WERI-Rb-1 (cell line): ENCODE measurements at places on chromosomes 3 and 15.

- no peak for DNase-seq
Observed at GRCh38 chr15:29888646-29889045, 66.4 kb upstream of the TJP1 start.

DNA sequence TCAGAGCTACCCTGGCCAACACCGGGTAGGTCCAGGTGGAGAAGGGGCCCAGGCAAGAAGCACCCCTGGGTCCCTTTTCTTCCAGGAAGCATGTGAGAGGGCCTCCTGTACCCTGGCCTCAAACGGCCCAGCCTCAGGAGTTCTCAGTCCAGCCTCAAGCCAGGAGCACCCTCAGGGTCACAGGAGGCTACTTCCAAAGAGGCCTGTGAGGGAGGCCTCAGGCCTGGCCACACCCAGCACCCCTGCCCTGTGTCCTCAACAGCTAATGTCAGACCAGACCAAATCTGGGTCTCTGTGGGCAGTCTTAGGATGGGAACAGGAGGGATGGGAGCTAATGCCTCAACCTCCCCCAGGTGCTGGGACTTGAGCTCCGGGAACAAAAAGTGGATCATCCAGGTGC lies 23.5 kb downstream of the PTH1R start:
- DNase-seq = no peak

DNA sequence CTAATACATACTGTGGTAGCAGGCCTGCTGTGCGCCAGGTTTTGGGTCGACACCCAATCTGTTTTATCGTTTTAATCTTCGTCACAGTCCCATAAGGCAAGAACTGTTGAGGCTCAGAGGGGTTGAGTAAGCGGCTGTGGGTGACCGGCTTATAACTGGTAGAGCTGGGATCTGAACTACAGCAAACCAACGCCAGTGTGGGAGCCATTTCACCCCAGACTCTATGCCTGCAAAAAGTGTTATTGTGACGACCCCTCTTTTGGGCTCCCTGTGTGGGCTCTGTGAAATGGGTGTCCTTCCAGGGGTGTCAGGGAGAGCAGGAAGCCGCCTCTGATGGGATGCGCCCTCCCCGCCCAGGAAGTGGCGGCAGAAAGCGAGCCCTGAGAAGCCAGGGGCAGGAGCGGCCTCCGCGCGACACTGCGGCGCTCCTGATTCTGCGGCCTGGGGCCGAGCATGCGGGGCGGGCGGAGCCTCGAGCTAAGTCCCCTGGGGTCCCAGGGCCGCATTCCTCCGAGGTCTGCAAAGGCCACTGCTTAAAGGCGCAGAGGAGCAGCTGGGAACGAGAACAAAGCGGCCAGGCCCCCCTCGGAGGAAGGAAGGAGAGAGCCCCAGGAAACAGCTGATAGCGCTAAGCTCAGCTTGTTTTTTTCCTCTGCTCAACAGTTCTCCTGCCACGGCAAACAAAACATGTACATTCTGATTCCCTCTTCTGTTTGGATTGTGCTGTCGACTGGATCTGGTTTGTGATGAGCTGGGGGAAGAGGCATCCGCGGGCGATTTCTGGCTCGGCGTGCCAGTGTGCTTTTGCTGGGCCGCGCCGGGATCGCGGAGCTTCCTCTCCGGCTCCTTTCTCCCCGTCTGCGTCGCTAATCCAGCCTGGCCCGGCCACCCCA lies 33.9 kb downstream of the GRK7 start:
- DNase-seq = peak; percentile 42

DNA sequence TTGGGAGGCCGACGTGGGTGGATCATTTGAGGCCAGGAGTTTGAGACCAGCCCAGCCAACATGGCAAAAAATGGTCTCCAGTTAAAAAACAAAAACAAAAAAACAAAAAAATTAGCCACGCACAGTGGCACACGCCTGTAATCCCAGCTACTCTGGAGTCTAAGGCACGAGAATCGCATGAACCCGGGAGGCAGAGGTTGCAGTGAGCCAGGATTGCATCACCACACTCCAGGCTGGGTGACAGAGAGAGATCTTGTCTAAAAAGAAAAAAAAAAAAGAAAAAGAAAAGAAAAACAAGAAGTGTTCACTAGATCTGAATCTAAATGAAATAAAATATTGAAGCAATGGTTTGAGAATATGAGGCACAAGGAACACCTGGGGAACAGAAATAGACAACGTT lies 36.7 kb downstream of the SLC9A9 start:
- no peak for DNase-seq

DNA sequence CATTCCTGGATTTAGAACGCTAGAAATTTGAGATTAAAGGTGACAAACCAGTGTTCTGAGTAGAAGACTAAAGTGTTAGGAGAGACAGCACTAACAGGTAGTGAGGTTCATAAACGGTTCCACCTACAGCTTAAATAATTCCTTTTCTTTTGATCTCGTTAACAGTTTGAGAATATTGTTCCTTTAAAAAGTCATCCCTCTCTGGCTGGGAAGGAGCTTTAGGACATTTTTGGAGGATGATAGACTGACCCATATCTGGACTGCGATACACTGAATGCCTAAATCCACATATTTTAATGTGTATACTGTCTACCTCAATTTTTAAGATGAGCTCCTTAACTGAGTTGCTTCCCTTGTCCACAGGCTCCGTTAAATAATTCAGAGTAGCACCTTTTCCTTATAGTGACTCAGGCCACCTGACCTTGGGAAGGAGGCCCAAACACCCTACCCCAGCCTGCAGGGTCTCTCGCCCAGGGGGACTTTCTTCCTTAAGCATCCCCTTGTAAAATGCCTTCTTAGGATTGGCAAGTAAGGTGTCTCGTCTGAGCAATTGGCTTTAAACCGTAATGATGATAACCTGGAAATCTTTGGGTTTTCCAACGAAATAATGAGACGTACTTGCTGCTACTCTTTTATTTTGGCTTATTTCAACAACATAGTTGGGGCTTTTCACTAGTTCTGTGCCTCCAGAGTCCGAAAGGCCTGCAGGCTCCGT lies 3.3 kb downstream of the TRIM71 start:
- DNase-seq = no peak

- DNase-seq = no peak
Observed at GRCh38 chr3:13579063-13579462, 30.1 kb downstream of the FBLN2 start.

- no peak for DNase-seq
Observed at GRCh38 chr15:34613301-34613700, 29.9 kb upstream of the GOLGA8B start.

- DNase-seq = no peak
Observed at GRCh38 chr15:83030021-83030420, 18.6 kb upstream of the C15orf40 start.

GRCh38 chr3:110576960-110577359 lies 494.7 kb upstream of the NECTIN3 start:
- no peak for DNase-seq

- no peak for DNase-seq
Observed at GRCh38 chr15:76181705-76182107, 121.9 kb downstream of the TMEM266 start.

DNA sequence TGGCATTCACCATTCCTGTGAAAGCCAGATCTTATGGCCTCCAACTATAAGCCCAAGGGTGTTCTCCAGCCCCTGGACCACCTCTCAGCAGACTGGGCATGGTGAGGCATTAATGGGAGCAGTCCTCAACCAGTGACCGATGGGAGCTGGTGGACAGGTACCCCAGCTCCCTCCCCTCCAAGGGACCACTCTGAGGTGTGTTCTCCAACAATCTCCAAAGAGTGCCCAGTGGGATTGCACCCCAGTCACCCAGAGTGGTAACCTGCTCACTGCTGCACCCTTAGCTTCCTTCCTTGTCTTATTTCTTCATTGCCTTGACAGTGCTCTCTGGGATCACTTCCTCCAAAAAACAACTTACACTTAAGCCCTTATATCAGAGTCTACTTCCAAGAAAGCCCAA lies 8.2 kb upstream of the ITGA11 start:
- no peak for DNase-seq

DNA sequence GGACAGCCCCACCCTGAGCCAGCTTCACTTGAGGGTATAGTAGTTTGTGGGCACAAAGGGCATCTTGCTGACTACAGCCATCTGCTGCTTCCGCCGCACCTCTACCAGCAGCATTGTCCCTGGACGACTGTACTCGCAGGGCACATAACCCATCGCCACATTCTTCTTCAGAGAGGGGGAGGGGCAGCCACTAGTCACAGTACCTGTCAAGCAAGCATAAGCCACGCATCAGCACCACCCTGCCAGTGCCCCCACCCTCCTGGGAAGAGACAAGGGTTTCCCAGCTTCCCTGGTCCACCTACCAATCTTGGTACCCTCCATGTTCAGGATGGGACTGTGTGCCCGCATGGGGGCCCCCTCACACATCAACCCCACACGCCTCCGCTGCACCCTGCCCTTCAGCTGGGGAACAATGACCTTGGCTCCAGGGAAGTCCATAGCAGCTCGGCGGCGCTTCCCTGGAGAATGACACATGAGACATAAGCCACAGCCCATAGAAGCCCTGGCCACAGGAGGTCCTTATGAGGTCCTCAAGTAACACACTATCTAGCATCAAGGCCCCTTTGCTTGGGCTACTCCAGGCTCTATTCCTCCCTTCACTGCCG lies 4.7 kb downstream of the AMT start:
- no peak for DNase-seq

- no peak for DNase-seq
Observed at GRCh38 chr3:37772773-37773354, 88.8 kb upstream of the CTDSPL start.
